ENCODE measurements at places on chromosomes 4 and X.

DNA sequence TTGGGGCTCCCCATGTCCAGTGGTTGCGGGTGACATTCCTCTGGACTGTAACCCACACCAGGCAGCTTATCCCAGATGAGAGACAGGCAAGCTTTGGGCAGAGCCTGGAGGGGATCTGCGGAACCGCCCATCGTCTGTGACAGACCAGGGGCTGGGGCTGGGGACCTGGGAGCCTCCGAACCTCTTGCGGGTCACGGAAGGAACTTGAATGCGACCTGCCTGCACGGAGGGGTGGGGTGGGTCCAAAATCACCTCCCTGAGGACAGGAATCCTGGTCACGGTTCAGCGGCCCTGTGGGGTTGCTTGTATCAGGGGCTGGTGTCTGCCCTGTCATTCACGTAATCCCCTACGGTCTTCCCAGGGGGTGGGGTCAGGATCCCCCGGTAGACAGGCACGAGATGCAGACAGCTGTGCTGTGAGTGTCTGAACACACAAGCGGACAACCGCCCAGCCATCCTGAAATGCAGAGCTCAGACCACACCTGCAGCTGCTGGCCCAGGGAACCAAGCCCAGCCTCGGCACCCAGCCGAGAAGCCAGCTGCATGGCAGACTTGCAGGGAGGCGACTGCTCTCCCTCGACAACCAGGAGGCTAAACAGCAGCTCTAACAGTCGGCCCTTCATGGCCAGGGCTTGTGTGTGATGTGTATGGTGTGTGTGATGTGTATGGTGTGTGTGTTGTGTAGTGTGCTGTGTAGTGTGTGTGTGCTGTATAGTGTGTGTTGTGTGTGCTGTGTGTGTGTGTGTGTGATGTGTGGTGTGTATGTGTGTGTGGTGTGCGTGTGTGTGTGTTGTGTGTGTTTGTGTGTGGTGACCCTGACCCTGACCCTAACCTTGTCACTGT lies 105.9 kb upstream of the ADRA2C start:
- no peak for DNase-seq

DNA sequence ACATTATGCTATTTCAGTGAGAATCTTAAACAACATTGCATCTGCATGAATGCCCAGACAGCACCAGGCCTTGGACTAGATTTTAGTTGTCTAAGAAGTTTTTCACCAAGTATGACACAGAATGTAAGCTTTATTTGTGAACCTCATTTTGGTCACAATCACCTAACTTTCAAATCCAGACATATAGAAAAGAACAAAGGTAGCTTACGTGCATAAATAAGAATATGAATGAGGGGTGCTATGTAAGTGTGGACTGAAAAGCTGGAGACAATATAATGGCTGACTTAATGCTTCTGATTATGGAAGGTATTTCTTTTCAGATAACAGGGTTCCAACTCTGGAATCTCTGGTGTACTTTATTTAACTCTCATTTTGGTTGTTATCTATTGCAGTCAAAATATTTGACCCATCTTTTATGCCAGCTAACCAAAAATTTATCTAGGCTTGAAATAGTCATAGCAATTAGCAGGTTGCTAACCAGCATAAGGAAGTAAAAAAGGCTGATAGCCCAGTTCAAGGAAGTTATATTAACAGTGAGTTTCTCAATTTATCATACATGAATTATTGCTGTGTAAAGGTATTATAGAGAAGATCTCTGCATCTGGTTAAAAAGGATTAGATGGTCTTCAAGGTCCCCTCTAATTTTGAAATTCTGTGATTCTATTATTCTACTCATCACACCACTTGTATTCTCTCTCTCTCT lies 36.5 kb downstream of the SLC7A11 start:
- no peak for DNase-seq

DNA sequence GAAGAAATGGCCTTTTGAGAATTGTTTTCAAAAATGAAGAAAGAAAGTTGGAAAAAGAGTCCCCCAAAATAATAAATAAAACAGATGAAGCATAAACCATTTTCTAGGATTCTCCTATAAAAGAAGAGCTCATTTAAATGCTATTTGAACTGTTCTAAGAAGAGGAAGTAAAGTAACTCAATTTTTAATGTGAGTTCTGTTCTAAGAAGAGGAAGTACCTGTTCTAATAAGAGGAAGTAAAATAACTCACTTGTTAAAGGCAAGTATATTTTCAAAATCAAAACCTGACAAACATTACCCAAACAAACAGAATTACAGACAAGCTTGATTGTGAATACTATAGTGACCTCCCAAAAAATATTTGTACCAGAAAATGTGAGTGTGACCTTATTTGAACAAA lies 1326.3 kb downstream of the C4orf33 start:
- no peak for DNase-seq

DNA sequence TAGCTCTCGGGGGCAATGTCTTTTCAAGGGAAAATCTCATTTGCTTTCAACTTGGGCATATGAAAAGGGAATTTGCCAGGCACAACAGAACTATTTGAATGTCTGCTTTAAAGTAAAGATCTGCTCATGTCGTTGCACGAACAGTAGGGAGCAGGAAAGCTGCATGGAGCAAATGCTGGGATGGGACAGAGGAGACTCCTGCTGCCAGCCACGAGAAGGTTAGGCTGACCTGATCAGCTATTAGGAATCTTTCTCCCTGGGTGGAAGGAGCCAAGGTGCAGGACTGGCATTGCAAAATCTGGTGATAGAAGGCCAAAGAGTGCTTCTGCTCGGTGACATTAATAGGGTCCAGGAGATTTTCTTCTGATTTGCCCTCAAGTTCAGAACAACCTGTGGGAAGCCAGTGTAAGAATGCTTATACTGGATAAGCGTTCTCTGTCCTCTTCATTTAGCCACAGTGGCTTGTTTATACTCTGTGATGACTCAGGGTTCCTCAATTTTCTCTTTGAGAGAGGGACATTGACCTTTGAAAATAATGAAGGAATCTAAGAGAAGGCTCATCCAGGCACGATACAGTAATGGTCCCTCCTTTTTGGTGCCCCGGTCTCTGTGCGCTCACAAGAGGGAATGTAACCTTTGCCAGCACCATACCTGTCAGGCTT lies 22.9 kb downstream of the FHL1 start:
- DNase-seq: peak; percentile 46

DNA sequence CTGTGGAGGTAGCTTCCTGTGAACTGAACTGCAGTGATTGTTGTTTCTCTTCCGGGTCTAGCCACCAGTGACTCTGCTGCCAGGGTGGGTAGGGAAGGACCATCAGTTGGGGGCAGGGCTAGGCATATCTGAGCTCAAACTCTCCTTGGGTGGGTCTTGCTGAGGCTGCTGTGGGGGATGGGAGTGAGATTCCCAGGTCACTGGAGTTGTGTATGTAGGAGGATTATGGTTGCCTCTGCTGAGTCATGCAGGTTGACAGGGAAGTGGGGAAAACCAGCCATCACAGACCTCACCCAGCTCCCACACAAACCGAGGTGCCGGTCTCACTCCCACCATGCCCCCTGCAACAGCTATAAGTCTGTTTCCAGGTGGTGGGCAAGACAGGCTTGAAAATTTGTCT lies 1937.8 kb downstream of the PCDH7 start:
- DNase-seq: peak; percentile 49

DNA sequence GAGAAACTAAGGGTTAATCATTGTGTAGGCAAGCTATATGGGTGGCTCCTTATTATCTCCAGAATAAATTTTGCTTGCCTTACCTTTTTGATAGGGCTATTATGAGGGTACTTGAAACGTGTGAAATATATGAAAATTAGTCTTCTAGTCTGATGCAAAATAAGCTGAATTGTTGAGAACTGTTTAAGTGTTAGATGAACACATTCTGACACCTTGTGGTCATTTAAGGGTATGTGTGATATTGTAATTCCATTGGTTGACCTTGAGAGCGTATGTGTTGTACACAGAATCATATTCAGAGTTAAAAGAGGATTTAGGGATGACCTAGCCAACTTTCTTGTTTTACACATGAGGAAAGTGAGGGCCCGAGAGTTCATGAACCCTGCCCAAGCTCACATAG lies 44.6 kb upstream of the LINC00632 start:
- peak; percentile 11 for DNase-seq

- DNase-seq: no peak
Observed at GRCh38 chr4:104294811-104295210, 199.9 kb downstream of the CXXC4 start.

- DNase-seq: no peak
Observed at GRCh38 chr4:22496165-22496813, 19.6 kb downstream of the ADGRA3 start.

DNA sequence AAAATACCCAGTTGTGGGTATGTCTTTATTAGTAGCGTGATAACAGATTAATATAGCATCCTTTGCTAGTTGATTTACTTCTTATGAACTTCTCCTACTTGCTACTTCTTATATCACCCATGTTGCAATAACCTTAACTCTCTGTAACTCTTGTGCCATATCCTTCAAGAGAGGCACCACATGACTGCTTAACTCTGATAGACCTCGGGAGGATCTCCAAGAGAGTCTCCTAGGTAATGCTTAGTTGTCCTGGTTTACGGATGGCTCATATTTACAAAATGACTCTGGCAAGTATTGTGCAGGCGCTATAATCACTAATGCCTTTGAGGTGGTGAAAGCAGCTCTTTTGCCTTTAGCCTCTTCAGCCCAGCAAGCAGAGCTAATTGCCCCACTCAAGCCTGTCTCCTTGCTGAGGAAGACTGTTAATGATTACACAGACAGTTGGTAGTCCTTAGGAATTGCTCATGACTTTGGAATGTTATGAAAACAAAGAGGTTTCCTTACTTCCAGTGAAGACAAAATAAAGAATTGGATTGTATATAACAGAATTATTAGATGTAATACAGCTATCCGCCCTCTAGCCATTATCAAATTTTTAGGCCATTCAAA lies 1305.8 kb downstream of the PCDH7 start:
- DNase-seq: peak; percentile 75

DNA sequence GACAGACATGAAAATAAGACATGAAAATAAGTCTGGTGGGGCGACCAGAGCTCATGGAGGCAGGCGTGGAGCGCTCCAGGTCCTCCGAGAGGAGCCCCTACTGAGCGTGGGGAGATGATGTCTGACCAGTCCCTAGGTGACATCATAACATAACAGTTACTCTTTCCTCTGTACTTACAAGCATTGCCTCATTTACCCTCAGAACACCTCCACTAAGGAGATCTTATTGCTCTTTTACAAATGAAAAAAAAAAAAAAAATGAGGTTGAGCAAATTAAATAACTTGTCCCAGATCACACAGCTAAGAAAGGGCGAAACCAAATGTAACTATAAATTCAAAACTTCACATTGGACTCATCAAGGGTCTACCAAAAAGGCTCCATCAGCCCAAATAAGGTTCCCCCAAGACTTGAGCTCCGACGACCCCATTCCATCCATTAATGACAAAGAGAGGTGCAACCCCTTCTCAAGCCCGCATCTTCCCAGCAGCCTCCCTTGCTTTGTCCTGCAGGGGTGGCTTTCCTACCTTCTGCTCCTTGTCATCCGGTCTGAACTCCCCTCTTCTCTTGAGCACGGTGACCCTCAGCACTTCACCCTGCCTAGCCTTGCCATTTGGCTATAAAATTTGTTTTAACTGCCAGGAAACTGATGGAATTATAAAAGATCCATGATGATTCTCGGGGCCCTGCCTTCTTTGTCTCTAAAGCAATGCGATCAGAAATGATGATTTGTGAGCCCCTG lies 246.7 kb downstream of the DHX15 start:
- DNase-seq: no peak

DNA sequence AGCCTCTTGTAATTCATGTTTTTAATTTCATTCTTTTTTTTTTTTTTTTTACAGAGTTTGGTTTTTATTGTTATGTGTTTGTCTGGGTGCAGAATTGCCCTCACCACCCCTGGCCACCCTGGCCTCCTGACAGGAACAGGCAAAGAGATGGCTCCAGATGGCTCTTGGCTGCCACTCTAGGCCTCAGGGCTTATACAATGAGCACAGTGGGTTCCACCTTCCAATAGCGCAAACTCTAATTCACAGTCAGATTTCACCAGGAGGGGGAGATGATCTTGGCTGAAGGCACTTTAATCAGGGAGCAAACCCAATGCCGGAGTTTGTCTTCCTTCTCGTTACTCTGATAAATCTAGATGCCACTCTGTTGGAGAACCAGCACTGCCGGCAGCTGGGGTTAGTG lies 24.8 kb downstream of the CPE start:
- DNase-seq: peak; percentile 37

DNA sequence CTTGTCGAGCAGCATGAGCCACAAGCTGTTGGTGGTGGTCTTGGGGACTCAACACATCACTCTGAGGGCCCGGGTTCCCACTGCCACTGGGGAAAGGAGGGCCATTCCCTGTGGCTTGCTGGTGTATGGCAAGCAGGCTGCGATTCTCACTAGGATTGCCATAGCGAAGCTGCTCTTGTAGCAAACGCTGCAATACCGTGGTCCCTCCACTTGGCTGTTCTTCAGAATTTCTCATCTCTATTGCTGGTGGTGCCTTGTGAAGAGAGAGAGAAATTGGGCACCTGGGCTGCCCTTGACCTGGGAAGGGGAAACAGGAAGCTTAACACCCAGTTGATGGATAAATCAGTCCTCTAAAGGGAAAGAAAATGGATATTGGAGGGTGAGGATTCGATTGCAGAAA lies 17.7 kb downstream of the AMOT start:
- DNase-seq: no peak
